CD4-positive, alpha-beta T cell treated with Interleukin-6 for 4 hours (primary cell): ENCODE measurements at places on chromosomes 2 and 18.

- no peak for DNase-seq
These were observed 25.4 kb downstream of the SLC9A4 start for GRCh38 chr2:102498414-102498813.

DNA sequence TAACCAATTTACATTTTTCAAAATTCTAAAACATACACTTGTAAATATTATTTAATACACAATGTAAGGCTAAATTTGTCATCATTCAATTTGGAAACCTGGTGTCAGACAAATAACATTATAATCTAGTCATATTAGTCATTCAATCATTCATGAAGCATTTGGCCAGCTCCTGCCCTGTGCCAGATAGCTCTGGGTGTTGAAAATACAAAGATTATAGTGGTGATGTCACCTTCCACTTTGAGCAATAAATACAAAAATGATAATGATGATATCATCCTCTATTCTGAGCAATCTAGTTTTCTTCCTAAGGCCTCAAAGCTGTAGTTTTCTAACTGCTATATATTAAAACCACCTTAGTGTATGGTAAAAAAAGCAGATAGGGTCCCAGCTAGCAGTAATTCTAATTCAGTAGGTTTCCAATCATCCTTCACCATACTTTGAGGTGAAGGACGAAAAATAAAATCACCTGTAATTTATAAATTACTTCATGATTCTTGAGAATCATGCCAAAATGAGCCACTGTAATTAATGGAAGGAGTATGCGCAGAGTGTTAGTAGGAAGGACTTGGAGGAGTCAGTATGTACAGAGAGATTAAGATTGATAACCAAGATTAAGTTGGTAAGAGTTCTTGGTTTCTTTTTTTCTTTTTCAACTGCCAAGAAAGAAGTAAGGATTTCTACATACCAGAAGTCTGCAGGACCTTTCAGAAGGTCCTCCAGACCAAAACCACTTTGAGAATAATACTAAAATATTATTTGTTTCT lies 23.2 kb downstream of the MEMO1 start:
- no peak for DNase-seq

DNA sequence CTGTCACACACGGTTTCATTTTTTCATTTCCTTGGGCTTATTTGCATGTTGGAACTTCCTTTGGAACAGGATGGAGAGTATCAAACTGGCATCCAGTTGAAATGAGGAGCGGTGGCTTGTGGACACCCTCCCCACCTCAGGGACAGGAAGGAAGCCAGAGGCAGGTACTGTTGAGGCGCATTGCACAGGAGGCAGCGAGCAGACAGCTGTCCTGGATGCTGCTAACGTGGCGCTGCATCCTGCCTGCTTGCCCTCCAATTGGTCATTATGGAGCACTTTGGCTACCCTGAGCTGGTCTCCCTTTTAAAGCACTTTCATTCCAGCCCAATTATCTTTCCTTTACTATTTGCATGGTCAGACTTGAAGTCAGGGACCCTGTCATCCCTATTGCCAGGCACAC lies 80.7 kb upstream of the ITGA4 start:
- no peak for DNase-seq

GRCh38 chr18:27164905-27165304 lies 20.2 kb downstream of the CHST9 start:
- no peak for DNase-seq

DNA sequence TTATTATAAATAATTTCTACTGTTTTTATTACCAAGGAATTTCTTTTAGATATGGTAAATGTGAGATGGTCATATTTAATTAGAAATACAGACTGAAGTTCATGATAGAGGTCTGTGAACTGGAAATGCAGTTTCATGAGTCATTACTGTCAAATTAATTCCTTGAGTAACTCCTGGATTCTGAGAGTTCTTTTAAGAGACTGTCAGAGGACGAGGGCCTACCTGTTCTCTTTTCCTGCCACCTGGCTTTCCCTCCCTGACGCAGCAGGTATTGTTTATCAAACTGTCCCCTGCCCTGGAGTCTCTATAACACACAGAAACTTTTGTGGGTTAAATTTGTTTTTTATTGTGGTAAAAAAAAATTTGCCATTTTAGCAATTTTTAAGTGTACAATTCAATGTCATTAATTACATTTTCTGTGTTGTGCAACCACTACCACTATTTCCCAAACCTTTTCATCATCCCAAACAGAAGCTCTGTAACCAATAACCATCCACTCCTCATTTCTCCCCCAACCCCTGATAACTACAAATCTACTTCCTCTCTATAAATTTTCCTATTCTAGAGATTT lies 142.6 kb downstream of the DIS3L2 start:
- no peak for DNase-seq

DNA sequence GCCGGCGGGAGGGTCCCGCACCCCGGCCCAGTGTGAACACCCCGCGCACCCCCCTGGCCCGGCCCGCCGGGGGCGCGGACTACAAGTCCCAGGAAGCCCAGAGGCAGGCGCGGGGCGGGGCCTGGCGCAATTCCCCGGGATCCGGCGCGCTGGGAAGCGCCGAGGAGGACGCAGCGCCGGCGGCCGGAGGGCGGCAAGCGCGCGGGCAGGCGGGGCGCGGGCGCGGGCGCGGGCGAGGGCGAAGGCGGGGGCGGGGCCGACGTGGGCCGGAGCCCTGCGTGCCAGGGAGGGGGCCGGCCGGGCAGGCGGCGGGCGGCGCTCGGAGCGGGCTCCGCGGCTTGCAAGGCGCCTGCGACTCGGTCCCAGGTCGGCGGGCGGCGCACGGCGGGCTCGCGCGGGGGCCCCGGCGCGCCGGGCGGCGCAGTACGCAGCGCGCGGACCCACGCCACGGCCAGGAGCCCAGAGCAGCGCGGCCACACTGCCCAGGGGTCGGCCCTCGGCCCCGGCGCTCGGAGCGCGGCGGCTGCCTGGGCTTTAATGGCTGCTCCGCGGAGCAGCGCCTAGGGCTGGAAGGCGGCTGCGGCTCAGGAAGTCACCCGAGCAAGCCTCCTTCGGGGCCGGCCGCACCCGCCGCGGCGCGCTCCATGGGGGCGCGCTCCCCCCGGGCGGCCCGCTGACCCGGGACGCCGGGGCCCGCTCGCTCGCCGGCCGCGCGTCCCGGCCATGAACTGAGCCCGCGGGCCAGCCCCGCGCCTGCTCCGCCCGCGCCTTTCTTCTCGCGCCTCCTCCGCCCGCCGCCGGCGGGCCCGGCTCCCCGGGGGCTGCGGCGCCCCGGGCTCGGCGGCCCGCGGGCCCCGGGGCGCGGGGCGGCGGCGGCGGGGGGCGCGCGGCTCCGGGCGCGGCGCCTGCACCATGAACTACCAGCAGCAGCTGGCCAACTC lies at the start of gene AGAP1:
Gene AGAP1, plus strand, starts transcription at position 269 of the 941 bp plus-strand sequence.
- no peak for DNase-seq

- no peak for DNase-seq
These were observed 32.3 kb upstream of the ASNSD1 start for GRCh38 chr2:189628817-189629530.

DNA sequence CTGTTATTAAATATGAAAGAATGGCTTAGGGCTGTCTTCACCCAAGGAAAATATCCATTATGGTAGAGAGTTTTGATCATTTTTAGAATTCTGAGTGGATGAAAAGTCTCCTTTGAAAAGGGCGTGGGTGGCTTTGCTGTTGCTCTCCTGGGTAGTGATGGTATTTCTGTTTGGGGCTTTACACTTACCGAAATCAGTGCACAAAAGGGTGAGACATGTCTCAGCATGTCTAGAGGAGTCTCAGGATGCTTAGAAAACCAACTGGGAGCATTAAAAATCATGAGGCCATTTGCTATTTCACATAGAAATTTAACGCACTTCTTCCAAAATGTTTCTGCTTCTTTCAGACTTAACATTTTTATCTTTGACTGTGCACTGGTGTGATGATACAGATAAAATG lies 49.6 kb downstream of the ZCCHC2 start:
- DNase-seq: no peak

DNA sequence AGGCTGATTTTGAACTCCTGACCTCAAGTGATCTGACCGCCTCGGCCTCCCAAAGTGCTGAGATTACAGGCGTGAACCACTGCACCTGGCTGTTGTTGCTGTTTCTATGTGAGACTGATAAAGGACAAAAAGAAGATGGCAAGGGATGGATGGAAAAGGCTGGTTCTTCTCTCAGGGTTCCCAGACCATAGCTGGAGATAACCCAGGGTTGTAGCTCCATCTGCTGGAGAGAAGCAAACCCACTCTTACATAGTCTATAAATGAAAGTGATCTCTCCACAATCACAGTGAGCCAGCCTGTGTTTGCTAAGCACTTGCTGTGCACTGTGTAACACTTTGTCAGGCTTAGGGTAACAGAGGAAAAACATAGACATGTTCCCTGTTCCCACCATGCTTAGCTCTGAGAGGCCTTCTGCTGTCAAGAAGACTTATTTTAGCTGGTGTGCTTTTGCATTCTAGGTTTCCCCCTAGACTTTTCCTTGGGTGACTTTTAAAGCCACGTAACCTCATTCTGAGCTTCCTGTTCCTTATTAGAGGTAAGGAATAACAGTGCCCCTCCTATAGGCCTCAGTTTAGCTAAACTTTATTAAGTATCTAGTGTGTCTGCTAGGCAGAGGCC lies 49.7 kb downstream of the LIMS1 start:
- peak; percentile 64 for DNase-seq

- no peak for DNase-seq
These were observed 119.7 kb upstream of the SERPINE2 start for GRCh38 chr2:224158831-224159230.

- no peak for DNase-seq
These were observed 316.8 kb downstream of the RIT2 start for GRCh38 chr18:42798606-42799170.

DNA sequence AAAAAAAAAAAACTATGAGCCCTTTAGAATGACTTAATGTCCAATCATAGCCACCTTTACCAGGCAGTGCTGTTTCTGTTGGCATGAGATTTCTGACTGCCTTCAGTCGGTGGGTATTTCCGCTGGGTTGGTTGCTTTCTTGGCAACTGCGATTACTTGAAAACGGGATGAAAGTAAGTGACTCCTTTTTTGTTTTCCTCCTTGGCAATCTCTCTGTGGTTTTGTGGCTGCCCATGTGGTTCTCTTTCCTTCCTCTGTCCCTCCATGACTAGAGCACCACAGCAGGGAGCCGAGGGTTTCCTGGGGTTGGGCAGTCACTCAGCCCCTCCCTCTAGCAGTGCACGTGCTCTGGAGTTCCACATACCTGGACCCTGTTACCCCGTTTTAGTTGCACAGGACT lies 112.1 kb downstream of the KLHL29 start:
- DNase-seq: peak; percentile 18

- no peak for DNase-seq
These were observed 296.5 kb downstream of the DCC start for GRCh38 chr18:52636536-52636935.

- DNase-seq: no peak
These were observed 71.7 kb upstream of the ABCA12 start for GRCh38 chr2:215210082-215210481.

DNA sequence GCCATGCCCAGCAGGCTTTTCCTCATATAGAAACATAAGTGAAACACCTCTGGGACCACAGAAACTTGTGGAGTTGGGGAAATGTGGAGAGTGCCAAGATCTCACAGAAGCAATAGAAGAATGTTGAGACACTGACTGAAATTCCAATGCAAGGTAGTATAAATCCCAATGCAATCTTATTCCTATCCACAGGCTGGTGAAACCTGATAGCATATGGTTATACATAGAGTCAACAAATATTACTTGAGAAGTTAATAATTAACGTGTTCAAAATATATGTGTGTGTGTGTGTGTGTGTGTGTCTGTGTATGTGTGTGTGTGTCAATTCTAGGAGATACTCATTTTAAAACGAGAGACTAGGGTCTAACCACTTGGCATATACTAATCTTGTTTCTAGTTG lies 776.8 kb upstream of the ACVR2A start:
- no peak for DNase-seq

GRCh38 chr2:46854260-46854659 lies 61.3 kb downstream of the MCFD2 start:
- DNase-seq: no peak

GRCh38 chr2:54834721-54835120 lies 111.3 kb downstream of the EML6 start:
- no peak for DNase-seq
